Activated T-cell treated with anti-CD3 and anti-CD28 coated beads, Interleukin-2, amount 50 U/mL, for 72 hours (primary cell): ENCODE measurements at places on chromosomes 7 and 10.
A peak's percentile ranks its signal among the peaks of the same experiment; 100 is the strongest.

DNA sequence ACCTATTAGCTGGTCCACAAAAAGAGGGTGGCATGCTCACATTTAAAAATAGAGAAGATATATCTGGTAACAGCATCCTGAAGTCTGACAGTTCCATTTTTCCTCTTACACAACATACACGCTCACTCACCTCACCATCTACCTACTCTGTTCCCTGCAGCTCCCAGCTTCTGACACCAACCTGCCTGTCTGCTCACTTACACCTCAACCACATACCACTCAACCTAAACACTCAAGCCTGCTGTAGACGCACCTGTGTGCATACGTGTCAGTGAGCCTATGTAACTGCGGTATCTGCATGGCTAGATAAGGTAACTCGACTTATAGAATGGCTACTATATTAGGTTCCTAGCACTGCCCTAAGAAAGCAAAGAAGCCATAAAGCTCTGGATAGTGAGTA, 174.9 kb downstream of the DGKI start:
- DNase-seq, result no peak

GRCh38 chr10:71191551-71192076, 20.8 kb upstream of the UNC5B start:
- DNase-seq, result no peak

- no peak for DNase-seq
Observed at GRCh38 chr7:83777406-83778072, 128.6 kb upstream of the SEMA3E start.

DNA sequence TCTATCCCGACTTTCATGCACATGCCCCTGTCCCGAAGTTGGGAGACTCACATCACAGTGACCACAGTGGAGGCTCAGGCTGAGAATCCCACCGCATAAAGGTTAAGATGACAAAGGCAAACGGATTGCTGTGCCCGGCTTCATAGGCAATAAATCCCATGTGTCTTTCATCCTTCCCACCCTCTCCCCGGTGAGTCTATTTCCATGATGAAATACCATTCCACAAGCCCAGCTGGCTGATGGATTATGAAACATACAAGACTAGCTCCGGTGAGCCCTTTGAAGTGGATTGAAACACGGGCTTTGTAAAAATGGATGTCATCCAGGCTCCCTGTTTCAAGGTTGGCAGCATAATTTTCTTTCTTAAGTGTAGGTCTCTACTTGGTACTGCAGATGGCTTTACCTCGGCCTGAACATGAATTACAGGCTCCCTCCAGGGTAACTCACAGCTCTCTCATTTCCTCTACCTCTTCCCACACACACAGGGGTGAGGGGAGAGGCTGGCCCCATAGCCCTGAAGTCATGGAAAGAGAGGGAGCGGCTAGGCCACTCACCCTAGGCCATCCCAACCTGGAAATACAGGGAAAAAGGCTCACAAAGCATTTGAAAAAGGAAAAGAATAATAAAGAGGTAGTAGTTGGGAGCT, 92.0 kb upstream of the CALN1 start:
- DNase-seq, result no peak

DNA sequence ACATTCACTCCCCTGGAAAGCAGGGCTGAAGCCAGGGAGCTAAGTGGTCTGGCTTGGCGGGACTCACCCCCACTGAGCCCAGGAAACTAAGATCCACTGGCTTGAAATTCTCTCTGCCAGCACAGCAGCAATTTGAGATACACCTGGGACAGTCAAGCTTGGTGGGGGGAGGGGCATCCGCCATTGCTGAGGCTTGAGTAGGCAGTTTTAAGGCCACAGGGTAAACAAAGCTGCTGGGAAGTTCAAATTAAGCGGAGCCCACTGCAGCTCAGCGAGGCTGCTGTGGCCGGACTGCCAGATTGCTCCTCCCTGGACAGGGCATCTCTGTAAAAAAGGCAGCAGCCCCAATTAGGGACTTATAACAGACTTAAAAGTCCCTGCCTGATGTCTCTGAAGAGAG, 108.2 kb upstream of the FAM13C start:
- no peak for DNase-seq

DNA sequence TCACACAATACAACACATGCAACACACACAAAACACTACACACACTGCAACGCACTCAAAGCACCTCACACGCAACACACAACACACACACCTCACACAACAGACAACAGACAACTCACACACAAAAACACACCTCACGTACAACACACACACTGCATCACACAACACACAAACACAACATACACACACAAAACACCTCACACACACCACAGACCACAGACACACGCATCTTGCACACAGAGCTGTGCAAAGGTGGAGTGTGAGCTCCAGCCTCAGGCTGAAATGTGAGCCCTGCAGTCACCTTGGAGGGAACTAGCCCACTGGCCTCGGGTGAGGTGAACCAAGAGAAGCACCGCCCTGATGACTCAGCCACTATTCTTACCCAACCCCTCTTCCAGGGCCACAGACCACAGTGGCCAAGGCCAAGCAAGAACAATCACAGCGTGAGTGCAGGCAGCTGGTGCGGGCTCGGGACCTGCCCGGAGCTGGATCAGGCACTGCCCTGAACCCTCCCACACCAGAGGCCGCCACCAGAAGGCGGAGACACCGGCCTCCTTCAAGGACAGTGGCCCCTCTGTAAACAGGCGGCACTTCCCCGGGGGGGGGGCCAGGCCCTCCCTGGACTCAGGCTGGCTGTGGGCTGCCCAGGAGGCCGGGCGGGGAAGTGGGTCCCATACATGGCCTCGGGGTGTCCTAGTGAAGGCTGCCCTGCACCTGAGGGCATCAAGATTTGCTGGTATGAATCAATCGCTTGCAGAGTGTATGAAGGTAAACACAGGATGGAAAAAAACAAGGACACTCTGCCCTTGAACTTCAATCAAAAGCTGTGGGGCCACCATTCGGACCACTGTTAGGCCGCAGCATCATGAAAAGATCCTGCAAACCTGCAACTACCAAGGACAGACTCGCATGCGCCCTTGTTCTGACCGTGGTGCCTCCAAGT, 106.7 kb downstream of the TNS3 start:
- peak; percentile 17 for DNase-seq

DNA sequence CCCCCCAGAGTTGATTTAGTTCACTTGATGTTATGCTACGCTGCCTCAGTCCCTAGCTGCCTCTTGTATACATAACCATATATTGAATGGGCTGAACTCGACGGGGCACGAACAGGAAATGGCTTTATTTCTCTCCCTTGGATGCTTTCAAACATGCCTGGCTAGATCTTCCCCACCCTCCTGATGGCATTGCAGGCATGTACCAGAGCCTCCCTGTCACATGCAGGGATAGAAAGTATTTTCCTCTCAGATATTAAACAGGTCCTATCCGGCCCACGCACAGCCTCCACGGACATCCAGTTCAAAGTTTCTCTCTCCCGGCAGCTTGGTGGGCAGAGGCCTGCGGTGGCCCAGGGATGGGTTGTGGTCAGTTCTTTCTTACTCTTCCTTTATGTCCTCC, 422.1 kb downstream of the RPS24 start:
- DNase-seq, result no peak

DNA sequence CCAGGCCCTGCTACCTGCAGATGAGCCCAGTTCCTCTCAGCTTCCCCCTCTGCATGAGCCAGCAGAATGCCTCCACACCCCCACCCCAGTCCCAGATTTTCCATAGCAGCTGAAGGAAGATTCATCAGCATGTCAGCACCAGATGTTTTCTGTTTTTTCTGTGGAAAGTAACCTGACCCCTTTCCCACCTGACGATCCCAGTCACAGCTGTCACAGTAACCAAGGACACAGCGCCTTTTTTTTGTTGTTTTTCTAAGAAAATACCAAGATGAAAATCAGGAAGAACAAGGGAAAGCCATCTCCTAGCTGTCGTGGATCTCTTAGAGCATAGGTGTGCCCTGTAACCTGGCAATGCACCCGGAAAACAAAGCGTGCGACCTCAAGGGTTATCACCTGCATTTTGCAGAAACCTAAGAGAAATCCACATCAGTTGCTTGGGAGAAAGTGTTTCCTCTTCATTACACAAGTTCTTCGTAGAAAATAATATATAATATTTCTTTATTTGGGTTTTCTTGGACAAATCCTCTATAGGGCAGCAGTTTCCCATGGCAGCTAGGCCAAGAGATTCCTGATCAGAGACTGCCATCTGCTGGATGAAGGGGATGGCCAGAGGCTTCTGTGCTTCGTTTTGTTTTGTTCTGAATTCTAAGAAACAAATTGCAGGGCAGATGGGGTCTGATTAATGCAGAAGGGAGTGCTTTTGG, 401.9 kb downstream of the TNS3 start:
- peak; percentile 2 for DNase-seq

DNA sequence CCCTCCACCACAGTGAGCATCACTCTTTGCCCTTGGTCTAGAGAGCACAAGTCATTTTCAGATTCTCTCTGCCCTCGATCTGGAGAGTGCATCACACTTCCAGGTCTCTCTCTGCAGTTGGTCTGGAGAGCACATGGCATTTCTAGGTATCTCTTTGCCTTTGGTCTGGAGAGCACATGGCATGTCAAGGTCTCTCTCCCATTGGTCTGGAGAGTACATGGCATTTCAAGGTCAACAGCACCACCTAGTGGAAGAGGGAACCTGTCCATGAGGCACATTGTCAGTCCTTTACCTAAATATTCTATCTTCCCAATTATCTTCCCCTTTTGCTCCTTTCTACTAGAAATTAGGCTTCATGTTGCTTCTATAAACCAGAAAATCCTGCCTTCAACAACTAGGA, 1139.4 kb downstream of the XPNPEP1 start:
- peak; percentile 16 for DNase-seq

- DNase-seq, result no peak
Observed at GRCh38 chr10:99370993-99371392, 41.8 kb downstream of the CNNM1 start.

- no peak for DNase-seq
Observed at GRCh38 chr7:21076574-21076973, 289.9 kb upstream of the SP8 start.

DNA sequence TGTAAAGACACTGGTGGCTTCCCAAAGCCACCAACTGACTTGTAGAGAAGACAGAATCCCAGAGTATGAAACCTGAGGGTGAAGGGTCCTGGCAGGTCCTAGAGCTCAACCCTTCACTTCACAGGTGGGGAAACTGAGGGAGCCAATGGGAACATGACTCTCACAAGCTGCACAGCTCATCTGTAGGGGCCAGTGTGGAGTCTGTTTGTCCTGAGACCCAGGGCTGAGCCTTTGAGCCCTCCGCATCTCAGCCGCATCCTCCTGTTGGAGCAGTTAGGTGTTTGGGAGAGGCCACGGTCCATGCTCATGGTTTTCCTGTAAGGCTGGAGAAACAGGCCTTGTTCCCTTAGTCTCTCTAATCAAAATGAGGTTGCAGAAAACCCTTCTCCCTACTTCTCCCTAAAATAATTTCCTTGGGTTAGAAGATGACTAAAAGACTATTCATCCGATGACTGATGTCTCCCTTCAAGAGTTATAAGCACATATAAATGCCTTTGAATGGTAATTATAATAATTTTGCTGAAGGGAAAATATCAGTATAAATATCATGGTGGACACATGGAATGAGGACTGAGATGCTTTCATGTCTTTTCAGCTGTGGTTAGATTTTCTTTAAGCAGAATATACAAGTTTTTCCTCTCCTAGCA, 10.3 kb downstream of the HTRA1 start:
- DNase-seq, result no peak

GRCh38 chr7:66905278-66905677, 15.7 kb upstream of the TMEM248 start:
- no peak for DNase-seq

DNA sequence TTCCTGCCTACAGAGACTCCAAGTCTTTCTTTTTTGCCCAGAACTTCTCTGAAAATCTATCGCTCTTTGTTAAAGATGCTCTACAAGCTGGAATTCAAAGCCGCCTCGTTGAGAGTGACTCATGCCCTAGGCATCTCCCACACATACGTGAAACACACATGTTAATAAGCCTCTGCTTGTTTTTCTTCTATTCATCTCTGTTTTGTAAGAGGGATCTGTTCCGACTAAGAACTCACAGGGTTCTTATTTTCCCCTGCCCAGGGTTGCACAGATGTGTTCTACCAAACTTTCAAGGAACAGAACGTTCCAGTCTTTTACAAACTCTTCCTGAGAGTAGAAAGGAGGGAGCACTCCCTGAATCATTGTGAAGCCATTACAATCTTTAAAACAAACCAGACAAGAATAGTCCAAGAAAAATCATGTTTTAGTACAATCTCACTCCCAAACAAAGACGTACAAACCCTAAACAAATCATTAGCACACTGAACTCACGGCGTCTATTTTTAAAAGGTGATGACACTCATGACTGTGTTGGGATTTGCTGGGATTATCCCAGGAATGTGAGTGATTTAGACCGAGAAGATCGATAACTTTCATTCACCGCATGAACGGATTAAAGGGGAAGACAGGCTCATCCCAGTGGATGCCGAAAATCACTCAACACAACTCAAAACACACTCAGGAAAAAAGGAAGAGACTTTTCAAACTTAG, 55.3 kb upstream of the INPP5A start:
- DNase-seq, result no peak

DNA sequence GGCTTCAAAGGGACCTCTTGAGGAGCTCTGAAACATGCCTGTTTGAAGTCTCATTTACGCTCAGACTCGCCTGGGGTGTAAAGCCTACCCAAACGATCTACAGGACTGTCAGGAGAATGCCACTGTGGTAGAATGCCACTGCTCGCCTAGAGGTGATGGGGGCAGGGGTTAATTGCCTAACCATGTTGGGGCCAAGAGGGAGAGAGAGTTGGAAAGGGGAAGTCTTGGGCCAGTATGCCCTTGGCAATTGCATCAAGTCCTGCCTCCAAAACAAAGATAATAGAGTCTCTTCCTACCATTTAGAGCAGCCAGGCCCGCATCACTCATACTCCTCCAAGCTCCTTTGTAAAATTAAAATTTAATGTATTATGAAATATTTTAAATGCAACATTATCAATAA, 25.2 kb downstream of the CDK1 start:
- DNase-seq, result no peak

GRCh38 chr10:79438021-79438698, 7.3 kb downstream of the ZCCHC24 start:
- DNase-seq, result no peak

- no peak for DNase-seq
Observed at GRCh38 chr7:131657881-131658280, 101.5 kb upstream of the PODXL start.

DNA sequence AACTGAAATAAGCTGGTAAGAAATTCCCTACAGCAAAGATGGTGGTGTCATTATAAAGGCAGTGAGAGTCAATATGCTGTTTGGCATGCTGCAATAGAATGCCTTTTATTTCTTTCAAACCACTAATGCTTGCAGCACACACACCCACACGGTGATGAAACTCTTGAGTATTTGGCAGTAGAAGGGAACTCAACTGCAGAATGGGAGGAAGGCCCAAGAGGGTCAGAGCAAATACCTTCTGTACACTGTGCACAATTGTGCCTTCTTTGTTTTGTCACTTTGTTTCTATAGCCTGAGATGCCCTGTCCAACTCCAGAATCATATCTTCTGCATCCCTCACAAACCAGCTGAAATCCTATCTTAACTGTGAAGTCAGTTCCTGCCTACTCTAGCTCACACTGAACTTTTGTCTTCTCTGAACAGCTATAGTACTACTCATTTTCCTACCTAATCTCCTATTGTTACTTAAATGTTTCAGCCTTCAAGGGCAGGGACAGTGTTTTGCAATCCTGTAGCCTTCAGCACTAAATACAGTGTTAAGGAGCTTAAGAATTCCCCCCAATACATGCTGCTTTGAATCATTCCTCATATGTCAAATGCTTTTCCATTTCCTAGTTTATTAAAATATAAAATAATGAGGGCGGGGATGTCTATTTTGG, 22.2 kb downstream of the MMS19 start:
- DNase-seq, result no peak
